ENCODE measurements at places on chromosomes 2 and 18.

DNA sequence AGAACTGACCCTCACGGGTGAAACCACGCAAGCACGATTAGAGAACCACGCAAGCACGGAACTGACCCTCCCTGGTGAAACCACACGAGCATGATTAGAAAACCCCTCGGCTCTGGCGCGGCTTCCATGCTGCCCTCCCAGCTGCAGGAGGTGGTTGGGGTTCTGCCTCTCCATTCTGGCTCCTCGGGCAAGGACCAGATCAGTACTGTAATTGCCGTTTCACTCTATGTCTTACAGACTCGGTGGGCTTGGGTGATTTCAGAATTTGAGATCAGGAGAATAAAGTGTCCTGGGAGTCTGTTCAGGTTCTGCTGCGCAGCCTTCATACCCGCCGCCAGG lies 58.3 kb upstream of the KCNG2 start:
- no peak for DNase-seq

- DNase-seq: no peak
Measured at GRCh38 chr18:8037296-8037695, 470.2 kb downstream of the PTPRM start.

DNA sequence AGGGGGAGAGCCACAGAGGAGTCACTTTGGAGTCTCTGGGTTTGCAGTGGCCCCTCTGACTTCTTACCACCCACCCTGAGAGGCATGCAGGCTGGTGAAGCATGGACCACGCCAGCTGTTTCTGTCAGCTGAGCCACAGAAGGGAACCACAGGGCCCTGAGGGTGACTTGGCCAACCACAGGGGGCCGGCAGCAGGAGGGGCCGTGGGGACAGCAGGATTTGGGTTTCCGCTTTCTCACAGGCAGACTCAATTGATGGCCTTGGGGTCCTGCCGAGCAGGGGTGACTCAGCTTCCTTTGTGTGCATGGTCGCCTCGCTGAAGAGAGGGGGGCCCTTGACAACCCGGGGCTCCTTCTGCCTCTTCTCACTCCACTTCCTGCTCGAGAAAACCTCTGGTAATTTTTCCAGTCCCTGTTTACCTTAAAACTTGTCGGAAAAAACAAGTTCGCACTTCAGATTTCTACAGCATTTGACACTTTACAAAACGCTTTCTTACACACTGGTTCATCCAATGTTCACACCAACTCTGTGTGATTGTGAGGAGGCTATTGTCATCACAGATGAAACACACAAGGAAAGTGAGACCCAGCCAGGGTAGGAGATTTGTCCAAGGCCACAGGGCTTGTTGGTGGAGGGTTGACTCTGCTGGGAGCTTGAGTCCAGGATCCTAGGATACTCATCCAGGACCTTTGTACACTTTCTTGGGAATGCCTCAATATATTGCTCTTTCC lies 311.2 kb downstream of the LPIN1 start:
- no peak for DNase-seq

GRCh38 chr2:21279525-21279924 lies 155.8 kb downstream of the TDRD15 start:
- no peak for DNase-seq

- peak; percentile 74 for DNase-seq
Measured at GRCh38 chr2:25294573-25295462, 46.9 kb downstream of the DNMT3A start.

- no peak for DNase-seq
Measured at GRCh38 chr2:180742801-180743200, 237.6 kb upstream of the UBE2E3 start.

DNA sequence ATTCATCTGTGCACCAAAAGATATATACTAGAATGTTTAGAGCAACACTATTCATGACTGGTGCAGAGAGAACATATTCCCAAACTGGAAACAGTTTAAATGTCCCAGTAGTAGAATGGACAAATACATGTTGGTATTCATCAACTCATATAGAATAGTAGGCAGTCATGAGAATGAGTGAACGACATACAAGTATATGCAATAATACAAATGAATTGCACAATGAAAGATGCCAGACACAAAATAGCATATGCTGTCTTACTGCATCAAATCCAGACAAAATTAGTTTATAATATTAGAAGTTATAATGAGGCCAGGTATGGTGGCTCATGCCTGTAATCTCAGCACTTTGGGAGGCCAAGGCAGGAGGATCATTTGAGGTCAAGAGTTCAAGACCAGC lies 8.3 kb upstream of the PRKAG3 start:
- no peak for DNase-seq

DNA sequence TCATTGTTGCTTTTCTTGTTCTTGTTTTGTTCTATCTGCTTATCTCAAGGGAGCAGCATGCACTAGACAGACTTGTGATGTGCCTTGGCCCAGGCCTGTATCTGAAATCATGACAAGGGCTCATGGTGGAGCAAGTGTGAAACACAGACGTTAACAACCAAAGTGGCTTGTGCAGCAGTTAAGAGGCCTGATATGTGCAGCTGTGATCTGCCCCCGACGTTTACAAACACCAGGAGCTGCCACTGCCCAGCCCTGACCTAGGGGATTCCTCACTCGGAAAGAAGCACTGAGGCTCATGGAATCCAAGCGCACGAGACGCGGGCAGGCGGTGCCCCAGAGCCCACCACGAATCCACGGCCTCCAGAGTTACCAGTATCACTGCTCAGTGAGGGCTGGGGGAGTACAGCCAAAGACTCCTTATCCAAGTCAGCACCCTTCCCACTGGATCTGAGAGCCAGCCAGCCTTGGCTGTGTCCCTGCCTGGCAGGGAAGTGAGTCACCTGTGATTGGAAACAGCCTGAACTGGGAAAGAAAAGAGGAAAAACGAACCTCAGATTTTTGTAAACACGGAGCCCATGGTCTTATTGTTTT lies 62.3 kb upstream of the SNTG2 start:
- no peak for DNase-seq

- DNase-seq: no peak
Measured at GRCh38 chr2:36912695-36913094, 53.6 kb downstream of the STRN start.

- DNase-seq: peak; percentile 87
Measured at GRCh38 chr2:128321784-128322714, 3.4 kb upstream of the HS6ST1 start.

DNA sequence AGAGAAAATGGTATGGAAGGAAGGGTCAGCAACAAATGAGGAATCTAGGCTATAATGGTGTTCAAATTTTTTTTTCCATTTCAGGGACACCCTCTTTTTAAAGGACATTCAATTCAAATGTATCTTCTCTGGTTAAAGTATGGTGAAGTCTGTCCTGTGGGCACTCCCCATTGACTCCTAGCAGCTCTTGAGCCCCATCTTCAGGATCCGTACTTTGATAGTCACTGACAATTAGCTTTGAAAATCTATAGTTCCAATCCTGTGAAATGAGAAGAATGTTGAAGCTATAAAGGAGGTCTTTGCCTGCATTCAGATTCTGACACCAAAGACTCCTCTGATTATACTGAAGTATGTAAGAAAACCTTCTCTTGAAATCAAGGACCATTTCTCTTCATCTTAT lies 43.3 kb downstream of the KCNH7 start:
- no peak for DNase-seq

- no peak for DNase-seq
Measured at GRCh38 chr18:42578792-42579191, 536.7 kb downstream of the RIT2 start.

- no peak for DNase-seq
Measured at GRCh38 chr18:79640064-79640672, 39.4 kb upstream of the CTDP1 start.

GRCh38 chr18:46182633-46183358 lies 78.6 kb downstream of the HAUS1 start:
- DNase-seq: no peak

- DNase-seq: no peak
Measured at GRCh38 chr18:8994603-8995002, 107.9 kb upstream of the NDUFV2 start.

DNA sequence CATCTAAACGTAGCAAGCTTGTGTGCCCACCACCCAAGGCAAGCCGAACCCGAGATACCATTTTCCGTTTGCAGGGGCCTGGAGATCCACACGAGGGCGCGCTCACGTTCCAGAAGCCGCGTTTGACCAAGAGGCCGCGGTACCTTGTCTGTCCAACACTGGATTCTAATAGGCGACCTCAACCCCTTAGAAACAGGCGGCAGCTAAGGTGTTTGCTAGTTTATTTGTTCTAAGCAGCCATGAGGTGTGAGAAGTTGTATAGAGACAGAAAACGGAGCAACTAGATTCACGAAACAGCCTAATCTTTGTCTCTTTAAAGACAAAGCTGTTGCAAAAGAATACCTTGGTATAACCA lies 4.2 kb downstream of the HOXD11 start:
- no peak for DNase-seq

DNA sequence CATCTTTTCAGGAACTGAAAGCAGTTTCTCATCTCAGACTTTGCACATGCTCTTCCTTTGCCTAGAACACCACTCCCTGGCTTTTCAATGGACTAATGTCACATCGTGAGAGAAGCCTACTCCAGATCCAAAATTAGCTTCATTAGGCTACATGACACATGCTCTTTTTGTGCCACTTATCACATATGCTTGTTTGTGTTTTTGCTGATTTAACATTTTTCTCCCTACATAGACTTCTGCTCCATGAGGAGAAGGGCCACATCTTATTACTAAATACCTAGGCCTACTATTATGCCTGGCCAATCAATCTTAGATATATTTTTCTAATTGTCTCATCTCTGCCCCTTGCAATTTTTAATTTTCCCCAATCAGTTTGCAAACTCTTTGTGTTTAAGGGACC lies 186.4 kb upstream of the LHCGR start:
- DNase-seq: no peak

- DNase-seq: no peak
Measured at GRCh38 chr18:2148823-2149222, 422.5 kb downstream of the METTL4 start.

GRCh38 chr2:239459056-239459455 lies 58.2 kb upstream of the HDAC4 start:
- no peak for DNase-seq
